Glutamatergic neuron (in vitro differentiated cells): ENCODE measurements at places on chromosomes 3 and 15.

GRCh38 chr3:148255981-148256969, 441.4 kb upstream of the AGTR1 start:
- no peak for DNase-seq

DNA sequence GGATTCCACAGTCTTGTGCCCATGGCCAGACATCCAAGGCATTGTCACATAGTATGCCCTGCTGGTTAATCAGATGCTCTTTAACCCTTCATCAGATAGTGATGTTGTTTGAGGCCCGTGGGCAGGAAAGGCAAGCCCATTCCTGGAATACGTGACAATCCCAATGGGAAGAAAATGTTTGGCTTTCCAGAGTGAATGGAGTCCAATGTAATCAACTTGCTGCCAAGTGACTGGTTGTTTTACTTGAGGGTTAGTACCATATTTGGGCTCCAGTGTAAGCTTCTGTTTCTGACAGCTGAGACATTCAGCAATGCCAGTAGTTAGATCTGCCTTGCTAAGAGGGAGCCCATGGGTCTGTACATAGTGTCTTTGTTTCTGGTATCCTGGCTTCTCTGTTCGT, 31.3 kb downstream of the RPL39L start:
- no peak for DNase-seq

DNA sequence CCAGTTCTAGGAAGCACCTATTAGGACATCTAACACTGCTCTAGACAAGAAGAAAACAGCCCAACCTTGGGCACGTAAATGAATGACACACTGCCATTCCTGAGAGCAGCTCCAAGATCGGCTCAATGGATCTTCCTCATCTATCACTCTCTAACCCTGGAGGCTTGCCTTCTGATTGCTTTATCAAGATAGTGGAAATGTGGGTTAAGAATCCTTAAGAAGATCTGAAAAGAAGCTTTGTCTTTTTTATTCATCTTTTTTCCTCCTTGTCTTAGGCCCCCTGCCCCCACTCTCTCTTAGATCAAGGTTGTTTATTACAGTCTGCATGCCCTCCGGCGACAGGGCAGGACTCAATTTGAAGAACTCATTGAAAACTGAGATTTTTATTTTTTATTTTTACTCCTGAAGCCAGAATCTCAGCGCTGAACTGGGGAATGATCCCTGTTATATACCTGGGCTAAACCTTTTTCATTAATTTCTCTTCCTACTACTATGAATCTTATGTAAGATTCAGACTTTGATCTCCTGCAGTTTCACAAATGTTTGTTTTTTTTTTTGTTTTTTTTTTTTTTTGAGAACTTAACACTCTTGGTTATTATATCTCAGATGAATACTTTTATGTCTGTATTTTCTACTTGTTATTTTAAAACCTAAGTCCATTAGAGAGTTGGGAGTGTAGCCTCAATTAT, 219.5 kb downstream of the SV2B start:
- no peak for DNase-seq

DNA sequence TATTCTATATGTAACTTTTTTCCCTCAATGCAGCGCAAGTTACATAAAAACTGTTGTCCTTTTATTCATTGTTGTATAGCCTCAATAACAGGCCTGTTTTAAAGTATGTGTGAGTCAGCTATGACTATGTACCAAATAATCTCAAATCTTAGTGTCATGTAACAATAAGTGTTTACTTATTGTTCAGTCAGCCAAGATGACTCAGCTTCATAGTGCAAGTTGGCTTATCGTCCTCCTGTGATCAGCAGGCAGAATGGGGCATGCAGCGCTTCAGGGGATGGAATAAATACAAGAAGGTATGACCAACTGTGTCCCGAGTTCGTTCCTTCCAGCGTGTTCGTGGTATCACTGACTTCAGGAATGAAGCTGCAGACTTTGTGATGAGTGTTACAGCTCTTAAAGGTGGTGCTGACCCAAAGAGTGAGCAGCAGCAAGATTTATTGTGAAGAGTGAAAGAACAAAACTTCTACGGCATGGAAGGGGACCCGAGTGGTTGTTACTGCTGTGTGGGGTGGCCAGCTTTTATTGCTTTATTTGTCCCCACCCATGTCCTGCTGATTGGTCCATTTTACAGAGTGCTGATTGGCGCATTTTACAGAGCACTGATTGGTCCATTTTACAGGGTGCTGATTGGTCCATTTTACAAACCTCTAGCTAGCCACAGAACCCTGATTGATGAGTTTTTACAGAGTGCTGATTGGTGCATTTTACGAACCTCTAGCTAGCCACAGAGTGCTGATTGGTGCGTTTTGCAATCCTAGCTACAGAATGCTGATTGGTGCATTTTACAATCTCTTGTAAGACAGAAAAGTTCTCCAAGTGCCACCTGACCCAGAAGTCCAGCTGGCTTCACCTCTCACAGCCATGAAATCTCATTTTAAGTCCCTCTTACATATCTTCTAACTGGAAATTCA, 1016.0 kb downstream of the MCTP2 start:
- DNase-seq: no peak

DNA sequence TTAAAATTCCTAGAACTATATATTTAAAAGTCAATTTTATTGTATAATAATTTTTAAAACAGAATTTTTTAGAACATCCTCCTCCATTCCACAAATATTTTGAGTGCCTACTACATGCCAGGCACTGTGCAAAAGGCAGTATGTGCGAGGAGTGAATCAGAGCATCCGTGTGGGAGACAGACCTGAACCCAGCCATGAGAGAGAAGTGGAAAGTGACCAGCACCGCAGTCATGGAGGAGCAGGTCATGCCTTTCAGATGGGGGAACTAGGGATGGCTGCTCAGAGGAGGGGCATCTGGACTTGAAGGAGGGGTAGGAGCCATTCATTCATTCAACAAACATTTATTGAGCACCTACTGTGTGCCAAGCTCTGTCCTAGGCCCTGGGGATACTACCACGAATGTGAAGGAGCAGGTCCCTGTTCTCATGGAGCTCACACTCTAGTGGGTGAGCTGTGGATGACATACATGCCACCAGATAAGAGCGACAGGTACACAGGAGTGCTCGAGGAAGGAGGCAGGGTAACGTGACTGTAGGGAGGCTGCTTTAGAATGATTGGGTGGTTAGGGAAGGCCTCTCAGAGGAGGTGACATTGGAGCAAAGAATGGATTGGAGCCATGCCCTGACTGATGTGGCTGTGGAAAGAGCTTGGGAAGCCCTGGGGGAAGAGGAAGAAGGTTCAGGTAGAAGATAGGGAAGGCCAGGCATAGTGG, 3.1 kb upstream of the CHRNA3 start:
- no peak for DNase-seq

DNA sequence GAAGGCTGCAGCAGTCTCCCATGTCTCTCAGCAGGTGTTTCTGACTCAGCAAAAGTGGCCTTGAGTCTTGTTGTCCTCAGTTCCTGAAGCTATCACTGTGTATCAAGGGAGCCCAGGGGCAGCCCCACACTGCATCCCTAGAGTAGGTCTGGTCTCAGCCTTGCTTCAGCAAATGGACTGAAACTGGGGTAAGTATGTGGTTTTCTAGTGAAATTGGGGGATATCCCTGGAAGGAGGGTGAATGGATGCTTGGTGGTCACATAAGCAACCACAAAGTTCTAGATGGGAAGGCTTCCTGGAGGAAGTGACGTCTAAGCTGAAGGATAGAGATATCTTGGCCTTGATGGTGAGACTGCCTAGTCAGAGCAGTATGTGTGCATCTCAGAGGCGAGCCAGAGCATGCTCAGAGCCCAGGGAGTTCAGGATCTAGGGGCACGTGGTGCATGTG, 38.4 kb downstream of the TMEM158 start:
- DNase-seq: no peak

DNA sequence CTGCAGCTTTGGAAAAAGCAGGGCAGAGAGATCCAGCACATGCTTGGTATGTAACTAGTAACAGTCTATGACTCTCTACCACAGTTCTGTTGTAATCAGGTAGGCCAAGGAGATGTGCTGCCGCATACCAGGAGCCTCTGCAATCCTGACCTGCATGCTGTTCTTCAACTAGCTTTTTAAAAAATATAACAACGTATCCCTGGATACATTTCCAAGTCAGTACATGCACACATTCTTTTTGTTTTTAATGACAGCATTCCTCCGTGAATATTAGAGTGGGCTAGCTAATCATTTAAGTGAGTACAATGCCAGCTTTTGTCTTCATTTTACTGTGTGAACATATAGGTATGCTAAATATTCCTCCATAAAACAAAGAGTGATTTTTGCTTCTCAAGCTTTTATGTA, 437.8 kb downstream of the RBMS3 start:
- no peak for DNase-seq

DNA sequence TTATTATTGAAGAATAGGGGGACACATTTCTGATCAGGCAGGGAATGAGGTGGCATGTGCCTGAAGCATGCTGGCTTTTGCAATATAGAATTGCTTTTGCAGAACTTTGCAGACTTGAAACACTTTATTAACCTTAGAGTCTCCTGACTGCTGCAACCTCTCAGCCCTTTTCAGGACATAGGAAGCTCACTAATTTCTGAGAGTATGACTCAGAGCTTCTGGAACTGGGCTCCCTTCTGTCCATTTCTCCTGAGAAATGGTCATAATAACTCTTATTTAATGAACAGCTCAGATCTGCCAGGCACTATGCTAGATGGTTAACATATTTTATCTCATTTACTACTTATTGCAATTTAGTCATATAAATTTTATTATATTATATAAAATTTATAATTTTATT, 38.6 kb upstream of the DGKG start:
- no peak for DNase-seq

GRCh38 chr3:36514171-36514570, 133.9 kb downstream of the STAC start:
- no peak for DNase-seq

DNA sequence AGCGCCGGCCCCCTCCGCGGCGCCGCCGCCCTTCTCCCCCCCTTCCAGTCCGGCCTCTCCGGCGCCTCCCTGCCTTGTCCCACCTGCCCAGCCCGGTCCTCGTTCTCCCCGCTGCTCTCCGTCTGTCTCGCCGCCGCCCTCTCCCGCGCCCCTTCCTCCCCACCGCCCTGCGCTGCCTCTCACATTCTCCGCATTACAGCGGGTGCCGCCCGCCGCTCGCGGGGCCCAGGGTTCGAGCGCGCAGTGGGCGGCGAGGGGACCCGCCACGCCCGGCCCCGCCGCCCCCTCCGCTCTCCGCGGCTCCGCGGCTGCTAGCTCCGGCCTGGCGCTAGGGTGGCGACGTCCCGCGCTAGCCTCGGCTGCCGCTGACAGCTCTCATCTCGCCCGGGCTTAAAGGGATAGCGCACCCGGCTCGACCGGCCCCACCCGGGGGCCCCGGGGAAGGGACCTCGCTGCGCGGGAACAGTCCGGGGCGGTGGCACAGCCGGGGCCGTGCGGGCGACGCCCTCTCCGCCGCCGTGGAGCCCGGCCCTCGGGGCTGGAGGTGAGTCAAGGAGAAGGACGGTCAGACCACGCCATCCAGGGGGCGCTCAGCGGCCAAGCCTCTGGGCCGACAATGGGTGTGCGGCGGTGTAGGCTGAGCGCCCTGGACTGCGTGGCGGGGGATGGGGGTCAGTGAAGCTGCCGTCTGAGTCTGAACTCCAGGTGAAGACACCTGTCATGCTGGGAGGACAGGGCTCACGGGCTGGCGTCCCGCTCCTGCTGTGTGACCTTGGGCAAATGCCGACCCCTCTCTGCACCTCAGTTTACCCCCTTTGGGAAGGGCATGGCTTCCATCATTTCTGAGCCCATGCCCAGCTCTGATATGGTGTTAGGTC, 187.4 kb upstream of the LINGO1 start:
- peak; percentile 79 for DNase-seq

GRCh38 chr3:55654123-55654760, 167.1 kb upstream of the WNT5A start:
- no peak for DNase-seq

DNA sequence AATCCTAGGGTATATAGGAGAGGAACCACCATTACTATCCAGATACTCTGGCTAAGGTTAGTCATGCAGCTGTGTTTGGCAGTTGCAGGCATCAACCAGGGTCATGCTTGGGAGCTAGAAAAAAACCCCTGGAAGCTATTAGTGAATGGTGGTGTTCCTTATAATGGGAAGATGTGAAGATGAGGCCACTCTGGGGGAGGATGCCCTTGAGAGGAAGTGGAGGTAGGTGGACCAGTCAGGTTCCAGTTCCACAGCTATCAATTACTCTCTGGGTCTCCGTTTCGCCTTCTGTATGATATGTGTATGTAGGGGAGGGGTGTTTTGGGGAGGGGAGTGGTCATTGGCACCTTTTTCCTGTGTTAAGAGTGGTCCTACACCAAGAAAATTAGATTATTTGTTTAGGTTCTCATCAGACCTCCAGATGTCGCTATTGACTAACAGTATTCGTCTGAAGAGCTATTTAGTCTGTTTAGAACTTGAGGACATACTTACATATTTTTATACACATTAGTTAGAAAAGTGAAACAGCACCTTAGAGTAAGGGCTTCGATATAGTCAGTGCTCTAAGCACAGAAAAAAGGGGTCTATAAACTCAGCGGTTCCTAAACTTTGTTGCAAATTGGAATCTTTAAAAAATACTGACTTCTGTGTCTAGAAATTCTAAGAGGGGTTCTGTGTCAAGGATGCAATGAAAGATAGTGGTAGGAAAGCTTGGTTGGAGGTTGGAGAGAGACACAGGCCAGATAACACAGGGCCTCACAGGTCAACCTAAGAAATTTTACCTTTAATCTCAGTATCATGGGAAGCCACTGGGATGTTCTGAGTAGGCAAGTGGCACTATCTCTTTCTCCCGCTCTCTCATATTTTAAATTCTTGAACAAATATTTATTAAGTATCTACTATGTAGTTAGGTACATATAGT, 9.1 kb upstream of the HPS3 start:
- DNase-seq: no peak

DNA sequence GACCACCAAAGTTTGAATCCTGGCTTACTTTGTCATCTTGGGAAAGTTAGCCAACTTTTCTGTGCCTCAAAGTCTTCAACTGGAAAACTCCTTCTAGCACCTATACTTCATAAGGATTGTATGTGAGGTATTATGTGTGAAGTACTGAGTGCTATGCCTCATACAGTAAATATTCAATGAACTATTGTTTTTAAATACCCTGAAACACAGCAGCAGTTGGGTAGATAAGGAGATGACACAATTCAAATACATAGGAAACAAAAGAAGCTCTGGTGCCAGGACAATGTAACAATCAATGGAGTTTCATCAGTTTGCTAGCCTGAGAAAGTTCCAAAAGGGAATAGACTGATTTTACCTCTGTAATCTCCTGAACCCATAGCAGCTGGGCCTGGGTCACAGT, 43.3 kb downstream of the TUBGCP4 start:
- DNase-seq: no peak

DNA sequence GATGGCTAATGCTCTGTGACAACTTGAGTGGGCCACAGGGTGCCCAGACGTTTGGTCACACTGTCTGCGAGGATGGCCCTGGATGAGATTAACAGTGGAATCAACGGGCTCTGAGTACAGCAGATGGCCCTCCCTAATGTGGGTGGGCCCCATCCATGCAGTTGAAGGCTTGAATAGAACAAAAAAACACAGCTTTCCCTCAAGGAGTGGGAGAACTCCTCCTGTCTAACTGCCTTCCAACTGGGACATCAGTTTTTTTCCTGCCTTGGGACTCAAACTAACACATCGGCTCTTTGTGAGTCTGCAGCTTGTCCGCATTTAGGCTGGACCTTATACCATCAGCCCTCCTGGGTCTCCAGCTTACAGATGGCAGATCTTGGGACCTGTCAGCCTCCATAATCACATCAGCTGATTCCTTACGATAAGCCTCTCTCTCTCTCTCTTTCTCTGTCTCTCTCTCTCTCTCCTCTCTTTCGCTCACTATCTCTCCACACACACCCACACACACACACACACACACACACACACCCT, 20.8 kb downstream of the FAM174B start:
- no peak for DNase-seq

- DNase-seq: no peak
These were observed 68.5 kb downstream of the TRANK1 start for GRCh38 chr3:36876181-36876936.

- DNase-seq: no peak
These were observed 433.1 kb upstream of the RBMS3 start for GRCh38 chr3:28847736-28848135.
